Neuronal stem cell (in vitro differentiated cells): ENCODE measurements at places on chromosomes 6 and 20.

DNA sequence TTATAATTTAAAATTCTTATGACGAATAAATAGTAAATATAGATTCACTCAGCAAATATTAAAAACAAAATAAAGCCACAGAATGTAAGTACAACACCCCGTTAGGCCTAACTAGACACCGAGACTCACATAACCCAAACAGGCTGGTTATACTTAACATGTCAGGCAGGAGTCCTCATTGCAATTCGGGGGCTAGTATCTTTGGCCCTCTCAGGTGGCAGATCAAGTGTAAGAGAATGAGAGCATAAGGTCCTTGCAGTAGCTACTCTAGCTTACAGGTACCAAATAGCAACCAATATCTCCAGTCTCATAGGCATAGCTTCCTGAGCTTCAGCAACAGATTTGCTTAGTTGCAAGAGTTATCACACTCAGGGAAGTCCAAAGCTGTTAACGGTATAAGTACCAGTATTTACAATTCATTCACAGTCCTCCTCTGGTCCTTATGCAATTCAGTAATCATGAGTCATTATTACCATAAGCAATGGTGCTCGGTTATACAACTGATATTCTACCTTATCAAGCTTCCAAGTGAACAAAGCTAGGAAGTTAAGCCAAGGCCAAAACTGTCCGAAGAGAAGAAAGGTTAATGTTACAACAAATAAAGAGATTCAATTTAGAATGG, 20.1 kb downstream of the REV3L start:
- no peak for DNase-seq

- peak; percentile 31 for DNase-seq
Observed at GRCh38 chr6:40996591-40997233, 42.3 kb downstream of the UNC5CL start.

- no peak for DNase-seq
Observed at GRCh38 chr20:39541136-39541803, 579.1 kb downstream of the DHX35 start.

DNA sequence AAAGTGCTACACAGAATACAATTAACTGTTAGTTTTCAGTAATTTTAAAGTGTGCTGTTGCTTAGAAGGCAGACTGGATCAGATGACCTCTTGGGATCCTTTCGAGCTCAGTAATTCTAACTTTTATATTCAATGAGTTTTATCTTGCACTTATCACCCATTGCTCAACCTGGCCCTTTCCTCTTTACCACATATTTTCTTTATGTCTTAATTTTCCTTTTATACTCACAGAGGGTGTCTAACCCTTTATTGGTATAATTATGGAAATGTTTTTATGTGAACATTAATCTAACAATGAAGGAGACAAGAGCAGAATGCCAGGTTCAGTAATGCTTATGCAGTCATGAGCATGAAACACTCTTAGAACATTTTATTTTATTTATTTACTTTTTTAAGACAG, 39.7 kb upstream of the CARMIL1 start:
- no peak for DNase-seq

- peak; percentile 51 for DNase-seq
Observed at GRCh38 chr20:48205786-48206185, 420.5 kb upstream of the SULF2 start.

GRCh38 chr20:38557174-38557573, 23.8 kb upstream of the ADIG start:
- no peak for DNase-seq

DNA sequence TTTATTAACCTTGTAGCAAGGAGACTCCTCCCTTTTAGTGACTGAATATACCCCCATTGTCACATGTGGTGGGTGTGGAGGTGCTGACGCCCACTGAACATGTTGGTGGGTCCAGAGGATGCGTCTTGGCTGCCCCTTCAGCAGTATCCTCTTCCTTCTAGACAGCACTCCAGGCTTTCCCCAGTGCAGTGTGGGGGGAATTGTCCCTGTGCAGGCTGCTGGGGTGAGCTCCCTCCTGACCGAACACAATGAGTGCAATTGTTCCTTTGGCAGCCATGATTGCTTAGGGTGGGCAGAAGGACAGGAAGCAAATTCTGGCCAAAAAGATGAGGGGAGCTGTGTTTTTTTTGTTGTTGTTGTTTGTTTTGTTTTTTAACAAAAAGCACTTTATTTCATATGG, 209.3 kb upstream of the PDE10A start:
- DNase-seq, result no peak

- DNase-seq, result no peak
Observed at GRCh38 chr6:76862936-76863335, 600.4 kb downstream of the HTR1B start.

DNA sequence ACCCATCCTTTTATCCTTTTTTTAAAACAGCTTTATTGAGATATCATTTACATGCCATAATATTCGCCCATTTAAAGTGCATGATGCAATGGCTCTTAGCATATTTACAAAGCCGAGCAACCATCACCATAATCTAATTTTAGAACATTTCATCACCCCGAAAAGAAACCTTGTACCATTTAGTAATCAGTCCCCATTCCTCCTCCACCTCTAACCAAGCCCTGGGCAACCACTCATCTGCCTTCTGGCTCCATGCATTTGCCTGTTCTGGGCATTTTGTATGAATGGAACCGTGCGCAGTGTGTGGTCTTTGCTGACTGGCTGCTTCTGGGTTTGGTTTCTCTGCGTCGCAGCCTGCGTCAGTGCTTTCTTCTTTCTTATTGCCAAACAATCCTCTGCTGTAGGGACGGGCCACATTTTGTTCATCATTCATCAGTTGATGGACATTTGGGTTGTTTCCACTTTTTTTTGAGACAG, 10.2 kb upstream of the EEF1A2 start:
- no peak for DNase-seq

- DNase-seq, result no peak
Observed at GRCh38 chr6:90719321-90720195, 132.7 kb upstream of the MAP3K7 start.

DNA sequence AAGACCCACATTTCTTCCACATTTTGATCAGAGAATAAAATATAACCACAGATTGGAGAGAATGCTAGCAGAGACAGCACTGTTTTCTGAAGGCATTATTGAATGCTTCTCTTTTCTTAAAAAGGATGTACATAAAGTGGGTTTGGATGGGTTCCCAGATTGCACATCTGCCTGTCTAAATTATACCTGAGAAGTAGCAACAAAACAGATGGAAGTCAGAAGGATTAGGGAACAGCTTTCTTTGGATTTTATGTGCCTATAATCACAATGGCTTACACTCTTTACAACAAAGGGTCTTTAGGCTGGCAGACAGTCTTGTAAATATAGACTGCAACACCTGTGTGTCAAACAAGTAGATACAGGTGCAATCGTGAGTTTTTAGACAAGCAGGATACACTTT, 622.2 kb upstream of the MANEA start:
- DNase-seq, result no peak

GRCh38 chr6:20839630-20840029, 305.4 kb downstream of the CDKAL1 start:
- no peak for DNase-seq

- no peak for DNase-seq
Observed at GRCh38 chr6:49662892-49663261, 26.2 kb upstream of the RHAG start.

- DNase-seq, result no peak
Observed at GRCh38 chr6:144231721-144232120, 53.4 kb upstream of the UTRN start.

- no peak for DNase-seq
Observed at GRCh38 chr20:43827940-43828562, 86.6 kb upstream of the TOX2 start.

DNA sequence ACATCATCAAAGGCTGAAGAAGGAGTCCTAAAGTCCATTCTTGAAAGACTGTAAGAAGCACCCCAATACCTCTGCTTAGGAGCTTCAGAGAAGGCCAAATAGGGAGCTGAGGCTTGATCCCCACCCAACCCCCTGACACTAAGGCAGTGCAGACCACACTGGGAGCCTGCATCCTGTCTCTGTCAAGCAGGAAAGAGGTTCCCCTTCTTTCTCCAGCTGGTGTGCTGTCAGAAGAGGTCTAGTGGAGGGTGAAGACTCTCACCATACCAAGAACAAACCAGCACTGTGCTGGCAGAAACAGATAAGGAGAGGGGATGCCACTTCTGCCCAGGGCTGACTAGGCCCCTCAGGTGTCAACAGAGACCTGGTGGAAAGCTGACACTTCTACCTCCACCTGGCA, 19.9 kb downstream of the GZF1 start:
- no peak for DNase-seq

DNA sequence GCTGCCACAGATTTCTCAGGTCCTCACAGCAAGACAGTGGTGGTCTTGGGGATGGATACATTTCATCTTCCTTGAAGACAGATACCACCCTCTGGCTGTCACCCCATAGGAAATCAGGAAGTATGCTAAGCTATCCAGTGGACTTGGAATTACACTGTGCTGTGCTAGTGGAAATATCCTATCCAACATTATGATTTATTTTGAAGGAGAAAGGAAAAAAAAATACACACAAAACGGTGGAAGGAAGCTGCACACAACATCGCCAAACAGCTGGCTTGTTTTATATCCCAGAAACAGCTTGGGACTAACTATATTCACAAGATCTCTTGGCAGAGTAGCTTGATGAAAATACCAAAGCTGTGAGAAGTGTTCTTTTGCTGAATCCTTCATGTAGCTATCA, 257.6 kb downstream of the LAMA2 start:
- no peak for DNase-seq

- DNase-seq, result no peak
Observed at GRCh38 chr6:34601706-34602105, 45.6 kb upstream of the SPDEF start.

DNA sequence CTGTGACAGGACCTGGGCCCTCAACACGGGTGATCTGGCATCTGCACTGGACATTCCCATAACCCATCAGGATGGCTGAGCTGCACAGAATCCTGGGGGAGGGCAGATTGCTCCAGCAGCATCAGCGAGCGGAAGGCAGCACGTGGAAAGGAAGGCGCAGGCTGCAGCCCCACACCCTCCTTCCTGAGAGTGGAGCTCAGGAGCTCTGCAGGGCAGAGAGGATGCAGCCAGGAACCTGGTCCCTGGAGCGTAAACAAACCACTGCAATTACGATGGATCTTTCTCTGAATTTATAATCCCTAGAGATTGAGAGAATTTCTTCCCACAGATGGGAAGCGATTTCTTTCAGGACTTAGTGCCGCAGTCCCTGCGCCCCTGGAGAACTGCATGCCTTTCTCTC, 39.7 kb upstream of the EMILIN3 start:
- no peak for DNase-seq
